DMS 273 treated with DMSO at 0.1 percent for 48 hours (cell line): ENCODE measurements at places on chromosomes 7 and 10.
A peak's percentile ranks its signal among the peaks of the same experiment; 100 is the strongest.

DNA sequence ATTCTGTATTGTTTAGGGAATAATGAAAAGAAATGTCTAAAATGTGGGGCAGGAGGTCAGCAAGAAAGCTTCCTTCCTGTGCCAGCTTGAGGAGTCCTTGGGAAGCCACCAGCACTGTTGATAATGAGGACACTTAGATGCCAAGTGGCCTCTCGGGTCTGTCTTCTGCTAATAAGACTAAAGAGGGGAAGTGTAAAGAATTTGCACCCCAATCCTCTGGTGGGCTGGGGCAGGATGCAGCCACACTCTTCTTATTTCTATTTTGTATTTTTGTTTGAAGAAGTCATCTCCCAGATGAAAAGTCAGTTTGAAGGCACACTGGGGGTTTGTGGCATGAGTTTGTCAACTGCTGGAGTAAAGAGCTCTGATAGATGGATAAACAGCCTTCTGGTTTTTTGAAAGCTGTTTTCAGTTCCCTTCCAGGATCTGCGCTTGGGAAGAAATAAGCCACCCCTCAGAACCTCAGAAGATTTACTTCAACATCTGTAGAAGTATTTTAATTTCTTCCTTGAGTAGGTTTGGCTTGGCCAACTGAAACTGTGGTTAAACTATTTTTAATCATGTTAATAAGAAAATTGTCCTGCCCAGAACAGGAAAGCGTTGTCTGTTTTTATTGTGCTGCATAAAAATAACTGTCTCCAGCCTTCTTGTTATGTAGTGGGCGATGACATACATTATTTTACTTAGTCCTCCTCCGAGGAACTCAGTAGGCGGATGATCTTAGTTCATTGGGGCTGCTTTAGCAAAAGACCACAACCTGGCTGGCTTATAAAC is 128.8 kb upstream of the GPR26 start:
- DNase-seq: no peak

DNA sequence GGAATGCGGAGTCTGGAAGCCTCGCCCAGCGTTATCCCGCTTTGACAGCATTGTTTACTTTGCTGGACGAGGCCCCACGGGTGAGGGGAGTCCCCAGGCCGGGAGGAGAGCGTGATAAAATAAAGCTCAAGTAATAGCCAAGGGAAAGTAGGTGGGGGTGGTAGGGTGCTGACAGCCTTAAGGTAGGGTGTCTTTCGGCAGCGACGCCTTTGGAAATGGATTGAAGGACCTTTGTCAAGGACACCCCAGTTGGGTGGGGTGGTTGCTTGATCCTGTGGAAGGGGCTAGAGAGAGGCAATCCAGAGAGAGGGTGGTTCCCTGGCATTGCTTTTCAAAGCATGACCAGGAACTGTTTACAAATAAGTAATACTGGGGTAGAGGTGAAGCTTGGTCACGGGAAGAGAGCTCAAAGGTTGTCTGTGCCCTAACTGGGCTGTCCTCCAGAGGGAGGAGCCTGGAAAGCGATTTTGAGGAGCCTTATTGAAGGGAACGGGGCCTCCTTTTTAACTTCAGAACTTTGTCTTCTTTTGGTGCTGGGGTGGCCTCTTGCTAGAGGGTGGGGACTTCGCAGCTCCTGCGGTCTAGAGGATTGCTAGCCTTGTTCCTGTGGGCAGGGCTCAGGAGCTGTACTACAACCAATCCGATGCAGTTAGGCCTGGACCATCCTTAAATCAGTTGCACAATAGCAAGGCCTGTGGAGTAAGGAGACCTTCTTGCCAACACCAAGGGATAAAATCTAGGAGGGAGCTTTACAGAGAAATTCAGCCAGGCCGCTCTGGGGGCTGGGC is 1.3 kb downstream of the EIF4EBP2 start:
- DNase-seq: no peak

- no peak for DNase-seq
Measured at GRCh38 chr10:96626795-96627194, 40.0 kb upstream of the TM9SF3 start.

DNA sequence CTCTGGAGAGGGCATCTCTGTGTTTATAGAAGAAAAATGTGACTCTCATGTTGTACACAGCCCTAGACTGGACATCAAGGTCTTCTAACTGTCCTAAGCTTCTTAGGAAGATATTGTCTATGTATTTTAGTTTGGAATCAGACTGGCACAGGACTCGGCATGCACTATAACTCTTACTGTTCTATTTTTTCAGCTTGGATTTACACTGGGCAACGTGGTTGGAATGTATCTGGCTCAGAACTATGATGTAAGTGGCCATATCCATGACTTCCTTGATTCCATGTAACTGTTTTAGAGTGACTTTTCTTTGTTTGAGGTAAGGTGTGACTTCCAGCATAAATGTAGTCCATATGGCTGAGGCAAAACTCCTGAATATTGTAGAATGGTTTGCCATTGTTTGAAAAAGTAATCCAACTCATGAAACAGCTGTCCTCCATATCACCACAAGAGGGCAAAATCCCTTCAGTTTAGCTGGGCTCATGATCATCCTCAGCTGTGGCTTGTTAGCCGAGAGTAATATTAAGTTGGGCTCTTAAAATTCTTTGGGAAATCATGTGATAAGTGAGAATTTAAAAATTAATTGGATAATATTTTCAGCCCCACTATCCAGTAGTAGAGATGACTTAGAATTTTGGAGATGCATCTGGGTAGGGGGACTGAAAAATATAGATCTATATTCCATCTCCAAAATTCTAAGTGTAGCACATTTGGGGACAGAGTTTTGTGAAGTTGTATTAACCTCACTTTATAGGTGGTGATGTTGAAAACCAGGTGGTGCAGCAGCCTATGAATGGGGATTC is 10.4 kb downstream of the STMP1 start:
- DNase-seq: peak; percentile 14

GRCh38 chr10:32600317-32600716 is 154.4 kb downstream of the CCDC7 start:
- no peak for DNase-seq

DNA sequence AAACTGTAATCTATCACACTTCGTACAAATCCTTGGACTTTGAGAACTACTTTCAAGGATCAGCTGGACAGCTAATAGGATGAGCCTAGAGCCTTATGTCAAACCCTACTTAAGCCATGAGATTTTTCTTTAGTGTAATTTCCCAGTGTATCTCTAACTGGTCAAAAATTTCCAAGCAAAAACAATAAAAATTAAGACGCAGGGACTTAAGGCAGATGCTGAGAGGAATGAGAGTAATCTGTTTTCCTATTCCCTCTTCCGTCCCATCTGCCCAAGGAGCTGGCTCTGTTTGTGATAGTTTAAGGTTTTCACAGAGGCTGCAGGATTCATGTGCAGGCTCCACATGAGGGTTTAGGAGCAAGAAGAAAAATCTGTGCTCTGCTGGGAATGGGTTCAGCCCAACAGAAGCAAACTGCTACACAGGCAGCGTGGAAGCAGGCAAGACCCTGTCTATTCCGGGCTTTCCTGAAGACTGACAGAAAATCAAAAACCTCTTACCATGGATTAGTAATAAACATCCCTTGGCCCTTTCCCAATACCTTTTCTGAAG is 62.2 kb downstream of the ARMH3 start:
- DNase-seq: no peak

GRCh38 chr10:46234431-46235060 is 52.3 kb upstream of the ANTXRL start:
- DNase-seq: no peak

DNA sequence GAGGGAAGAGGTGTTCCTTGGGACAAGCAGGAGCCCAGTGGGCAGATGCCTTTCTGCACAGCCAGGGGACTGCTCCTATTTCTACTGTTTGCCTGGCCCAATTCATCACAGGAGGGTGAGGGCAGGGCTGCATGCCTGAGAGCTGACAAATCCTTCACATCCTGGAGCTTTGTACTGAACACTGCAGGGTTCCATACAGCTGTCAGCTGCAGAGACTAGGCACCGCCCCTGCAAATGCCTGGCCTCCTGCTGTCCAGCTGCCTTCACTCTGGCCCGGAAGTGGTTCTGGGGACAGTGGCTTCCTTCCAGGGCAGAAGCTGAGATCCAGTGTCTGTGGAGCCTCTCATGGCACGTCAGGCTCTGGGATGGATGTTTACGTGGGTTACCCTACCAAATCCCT is 470.7 kb downstream of the DNAJB6 start:
- DNase-seq: no peak

DNA sequence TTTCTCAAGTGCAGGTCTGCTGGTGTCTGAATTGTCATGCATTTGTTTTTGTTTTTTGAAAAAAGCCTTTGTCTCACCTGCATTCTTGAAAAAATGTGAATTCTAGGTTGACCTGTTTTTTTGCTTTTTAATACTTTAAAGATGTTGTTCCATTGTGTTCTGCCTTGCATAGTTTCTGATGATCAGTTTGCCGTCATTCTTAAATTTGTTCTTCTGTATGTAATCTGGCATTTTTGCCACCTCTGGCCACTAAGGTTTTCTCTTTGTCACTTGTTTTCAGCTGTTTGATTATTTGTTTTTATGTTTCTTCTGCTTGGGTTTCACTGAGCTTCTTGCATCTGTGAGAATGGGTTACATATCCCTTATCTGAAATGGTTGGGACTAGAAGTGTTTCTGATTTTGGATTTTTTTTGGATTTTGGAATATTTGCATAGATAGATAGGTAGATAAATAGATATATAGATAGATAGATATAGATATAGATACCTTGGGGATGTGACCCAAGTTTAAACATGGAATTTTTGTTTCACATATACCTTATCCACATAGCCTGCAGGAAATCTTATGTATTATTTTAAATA is 16.5 kb downstream of the MGMT start:
- no peak for DNase-seq

DNA sequence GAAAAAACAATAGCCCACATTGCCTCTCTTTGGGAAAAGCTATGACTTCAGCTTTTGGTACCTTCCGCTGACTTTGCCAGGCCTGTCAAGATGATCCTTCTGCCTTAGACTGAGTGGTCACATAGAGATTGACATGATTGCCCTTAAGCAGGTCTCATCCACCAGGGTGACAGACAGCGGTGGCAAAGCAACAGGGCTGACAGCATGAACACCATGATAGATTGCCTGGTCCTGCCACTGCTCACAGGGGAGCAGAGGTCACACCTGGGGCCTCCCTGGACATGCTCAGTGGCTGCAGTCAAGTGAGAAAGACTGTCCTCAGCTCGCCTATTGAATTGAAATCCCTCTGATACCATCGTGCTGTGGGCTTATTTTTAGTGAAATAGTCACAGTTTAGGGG is 1080.2 kb downstream of the KCNMA1 start:
- no peak for DNase-seq

DNA sequence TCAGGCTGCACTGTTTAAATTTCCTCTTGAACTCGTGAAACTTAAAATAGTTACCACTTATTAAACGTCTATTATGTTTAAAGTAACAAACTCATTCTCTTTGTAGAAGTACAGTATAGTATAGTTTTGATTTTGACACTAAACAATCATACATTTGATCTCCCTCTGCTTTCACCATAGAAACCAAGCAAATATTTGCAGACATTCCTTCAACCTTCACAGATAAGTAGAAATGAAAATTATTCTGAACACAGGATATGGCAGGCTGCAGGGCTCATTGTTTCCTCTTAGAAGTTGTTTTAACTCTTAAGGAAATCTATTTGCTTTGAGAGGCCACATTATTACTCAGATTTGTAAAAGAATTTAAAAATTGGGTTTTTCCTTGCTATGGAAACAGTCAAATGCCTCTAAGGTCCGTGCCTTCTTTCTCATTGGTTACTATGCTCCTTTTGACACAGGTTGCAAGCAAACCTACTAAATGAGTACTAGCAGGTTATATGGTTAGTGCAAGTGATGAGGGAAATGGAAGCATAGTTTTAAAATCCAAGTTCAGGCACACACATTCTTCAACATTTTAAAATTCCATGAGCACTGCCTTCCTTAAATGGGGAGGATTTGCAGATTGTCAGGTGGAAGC is 92.8 kb upstream of the FAM133B start:
- DNase-seq: no peak

DNA sequence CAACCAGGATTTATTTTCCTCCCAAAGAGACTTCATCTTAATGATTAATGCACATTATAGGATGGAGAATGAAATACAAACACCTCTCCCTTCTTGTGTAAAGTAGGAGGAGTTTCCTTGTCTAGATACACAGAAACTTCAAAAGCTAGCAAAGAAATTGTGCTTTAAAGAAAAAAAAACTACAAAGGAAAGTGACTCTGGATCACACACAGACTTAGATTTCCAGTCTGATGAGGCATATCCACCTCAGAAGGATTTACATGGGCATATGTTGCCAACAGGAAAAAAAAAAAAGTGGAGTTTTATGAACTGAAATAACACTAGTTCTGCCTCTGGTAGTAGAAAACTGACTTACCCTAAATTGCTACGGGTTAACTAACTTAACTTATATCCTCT is 449.6 kb downstream of the KCNMA1 start:
- no peak for DNase-seq

DNA sequence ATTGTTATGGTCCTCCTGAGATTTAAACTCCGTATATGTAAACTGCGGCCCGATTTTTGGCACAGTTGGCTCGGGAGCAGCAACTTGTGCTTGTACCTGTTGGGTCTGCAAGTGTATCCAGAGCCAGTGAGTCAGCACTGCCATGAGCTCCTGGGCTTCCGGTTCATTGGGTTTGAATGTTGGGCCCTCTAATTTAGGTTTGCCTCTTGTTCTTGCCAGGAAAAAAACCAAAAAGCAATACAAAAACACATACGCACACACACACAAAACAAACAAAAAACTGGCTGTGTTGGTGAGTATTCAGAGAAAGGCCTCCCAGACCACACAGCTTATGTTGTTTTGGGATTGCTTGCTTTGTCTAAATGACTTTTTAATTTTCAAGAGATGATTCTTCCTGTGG is 26.3 kb downstream of the SND1 start:
- no peak for DNase-seq

- no peak for DNase-seq
Measured at GRCh38 chr10:3480281-3480989, 304.6 kb downstream of the KLF6 start.

GRCh38 chr7:86768394-86768793 is 124.7 kb downstream of the GRM3 start:
- DNase-seq: no peak

DNA sequence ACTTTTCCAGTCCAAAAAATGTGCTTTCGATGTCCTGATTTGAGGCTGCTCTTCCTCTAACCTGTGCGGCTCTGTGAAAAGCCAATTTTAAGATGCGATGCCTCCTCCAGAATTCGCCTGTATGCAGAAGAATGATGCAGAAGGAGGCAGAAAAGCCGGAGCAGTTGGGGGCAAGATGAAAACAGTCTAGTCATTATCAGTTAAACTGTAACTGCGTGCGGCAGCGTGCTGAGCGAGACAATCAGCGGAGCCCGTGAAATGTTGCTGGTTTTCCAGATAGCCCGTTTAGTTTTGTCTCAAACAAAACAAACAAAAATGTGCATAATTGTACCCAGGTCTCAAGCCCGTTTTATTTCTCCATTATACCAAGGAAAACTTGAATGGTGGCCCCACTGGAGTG is 137.0 kb upstream of the FGFR2 start:
- no peak for DNase-seq

- DNase-seq: no peak
Measured at GRCh38 chr7:48638041-48638440, 286.3 kb upstream of the CDC14C start.

- DNase-seq: peak; percentile 16
Measured at GRCh38 chr7:13282377-13282980, 595.0 kb downstream of the ARL4A start.

GRCh38 chr7:128902761-128903585 is 7.5 kb downstream of the KCP start:
- DNase-seq: no peak
